ENCODE measurements at places on chromosomes 1 and 21. TPM values are rescaled to one million over a fixed set of nuclear protein-coding genes. Genes with fewer than 3 reads are reported as not detected.

DNA sequence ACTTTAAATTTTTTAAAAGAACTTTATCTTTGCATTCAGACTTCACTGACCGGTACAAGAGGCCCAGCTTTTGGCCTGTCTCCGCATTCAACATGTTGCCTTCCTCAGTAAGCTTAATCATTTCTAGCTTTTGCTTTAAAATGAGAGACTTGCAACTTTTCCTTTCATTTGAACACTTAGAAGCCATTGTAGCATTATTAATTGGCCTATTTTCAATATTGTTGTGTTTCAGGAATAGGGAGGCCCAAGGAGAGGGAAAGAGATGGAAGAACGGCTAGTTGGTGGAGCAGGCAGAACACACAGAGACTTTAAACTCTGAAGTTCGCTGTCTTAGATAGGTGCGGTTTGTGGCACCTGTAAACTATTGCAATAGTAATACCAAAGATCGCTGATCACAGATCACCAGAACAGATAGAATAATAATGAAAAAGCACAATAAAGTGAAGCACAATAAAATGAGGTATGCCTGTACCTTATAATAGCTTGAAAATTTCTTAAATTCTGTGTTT, 31.4 kb downstream of the RABGAP1L start:
- no peak for DNase-seq

DNA sequence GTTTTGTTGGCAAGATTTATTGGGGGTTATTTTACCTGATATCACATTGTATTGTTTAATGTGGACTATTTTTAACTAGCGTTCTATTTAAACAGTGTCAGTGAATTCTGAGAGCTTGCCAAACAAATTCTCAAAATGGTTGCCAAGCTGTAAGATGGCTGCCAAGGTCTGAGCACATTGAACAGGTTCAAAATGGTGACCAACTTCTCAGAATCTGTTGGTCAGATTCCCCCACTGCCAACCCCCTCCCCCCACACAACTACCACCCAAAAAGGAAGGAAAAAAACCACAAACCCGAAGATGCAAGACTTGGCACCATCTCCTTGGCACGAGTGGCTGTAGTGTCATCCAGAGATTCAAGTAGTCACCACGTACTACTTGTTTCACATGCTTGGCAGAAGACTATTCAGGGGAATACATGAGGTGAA, 159.1 kb downstream of the NFIA start:
- DNase-seq = peak; percentile 68

SYNC gene
- polyA plus RNA-seq = 3.0 TPM

- DNase-seq = no peak
These were observed 19.4 kb downstream of the CTXND2 start for GRCh38 chr1:150906329-150906728.

- no peak for DNase-seq
These were observed 30.1 kb downstream of the PCNT start for GRCh38 chr21:46354046-46354445.

DNA sequence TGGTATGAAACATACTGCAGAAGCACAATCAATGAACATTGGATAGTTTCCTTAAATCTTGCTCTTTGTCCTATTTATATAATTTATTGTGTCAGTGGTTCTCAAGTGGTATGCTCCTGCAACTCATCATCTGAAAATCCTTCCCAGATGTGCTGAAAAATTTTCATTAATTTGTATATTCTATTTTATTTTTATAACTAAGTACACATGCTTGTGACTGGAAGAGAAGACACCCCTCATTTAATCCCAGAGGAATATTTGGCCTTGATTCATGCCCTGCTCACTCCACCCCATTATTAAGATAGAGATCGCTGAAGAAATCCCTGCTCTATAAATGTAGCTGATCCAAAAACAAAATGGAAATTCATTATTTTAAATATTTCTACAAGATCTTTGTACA, 870.5 kb upstream of the CXADR start:
- DNase-seq = no peak

DNA sequence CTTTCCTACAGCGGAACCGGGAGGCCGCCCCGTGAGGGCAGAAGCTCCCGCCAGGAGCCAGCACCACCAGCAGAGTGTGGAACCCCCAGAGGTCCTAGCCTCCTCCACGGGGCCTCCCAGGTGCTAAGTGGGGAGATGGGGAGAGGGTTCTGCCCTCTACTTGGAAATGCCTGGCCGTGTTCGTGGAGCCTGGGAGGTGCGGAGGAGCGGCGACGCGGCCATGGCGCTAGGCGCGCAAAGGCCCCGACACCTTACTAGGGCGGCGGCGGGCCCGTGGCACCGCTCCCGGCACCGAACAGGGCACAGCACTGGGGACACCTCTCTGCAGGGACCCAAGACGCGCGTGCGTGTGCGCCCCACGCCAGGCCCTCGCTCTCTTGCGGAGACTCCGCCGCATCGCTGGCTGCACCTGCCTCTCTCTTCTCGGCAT, 1.3 kb upstream of the CACNA1E start:
- no peak for DNase-seq

Measured in right lung (tissue), 10 donors.